Urinary bladder (tissue), 4 donors: ENCODE measurements at places on chromosomes 3 and 15.

DNA sequence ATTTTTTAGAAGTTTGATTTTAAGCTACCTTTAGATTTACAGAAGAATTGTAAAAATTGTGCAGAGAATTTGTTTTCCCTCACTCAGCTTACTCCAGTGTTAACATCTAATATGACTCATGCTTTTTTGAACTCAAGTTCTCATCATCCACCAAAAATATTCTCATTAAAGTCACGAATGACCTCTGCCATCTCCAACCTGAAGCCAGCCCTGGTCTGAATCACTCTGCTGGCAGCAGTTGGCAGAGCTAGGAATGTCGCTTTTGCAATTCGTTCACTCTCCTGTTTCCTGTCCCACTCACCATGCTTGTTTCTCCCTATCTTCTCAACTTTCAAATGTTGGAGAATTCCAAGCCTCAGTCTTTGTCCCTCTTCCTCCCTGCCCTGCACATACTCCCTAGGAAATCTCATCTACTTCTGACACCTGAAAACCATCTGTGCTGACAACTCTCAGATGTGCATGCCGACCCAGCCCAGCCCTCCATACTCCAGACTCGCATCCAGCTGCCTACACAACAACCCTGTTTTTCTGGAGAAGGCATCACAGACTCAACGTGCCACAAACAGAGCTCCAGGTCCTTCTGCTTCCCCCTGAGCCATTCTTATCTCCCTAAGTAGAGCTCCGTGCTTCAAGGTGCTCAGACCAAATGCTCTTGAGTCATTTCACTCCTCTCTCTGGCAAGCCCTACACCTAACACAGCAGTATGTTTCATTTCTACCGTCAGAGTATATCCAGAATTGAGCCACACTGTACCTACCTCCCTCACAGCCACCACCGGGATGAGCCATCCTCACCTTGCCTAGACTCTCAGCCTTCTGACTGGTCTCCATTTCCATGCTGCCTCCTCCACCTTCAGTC is 24.9 kb downstream of the PRR23E start:
- no peak for DNase-seq

- no peak for DNase-seq
Measured at GRCh38 chr3:123716411-123716810, 131.6 kb upstream of the HACD2 start.

DNA sequence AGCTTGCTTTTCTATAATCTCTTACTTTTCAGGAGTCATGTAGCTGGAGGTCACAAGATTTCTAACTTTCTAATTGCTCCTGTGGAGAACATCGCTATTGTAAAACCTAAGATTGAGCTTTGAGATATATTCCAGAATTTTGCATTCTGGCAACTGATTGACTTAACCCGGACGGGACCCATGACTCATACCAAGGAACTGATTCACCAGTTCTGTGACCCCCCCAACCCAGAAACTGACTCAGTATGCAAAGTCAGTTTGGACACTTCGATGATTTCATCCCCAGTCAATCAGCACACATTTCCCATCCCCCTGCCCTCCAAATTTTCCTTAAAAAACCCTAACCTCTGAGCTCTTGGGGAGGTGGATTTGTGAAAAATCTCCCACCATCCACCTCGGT is 396.5 kb upstream of the GBE1 start:
- no peak for DNase-seq

DNA sequence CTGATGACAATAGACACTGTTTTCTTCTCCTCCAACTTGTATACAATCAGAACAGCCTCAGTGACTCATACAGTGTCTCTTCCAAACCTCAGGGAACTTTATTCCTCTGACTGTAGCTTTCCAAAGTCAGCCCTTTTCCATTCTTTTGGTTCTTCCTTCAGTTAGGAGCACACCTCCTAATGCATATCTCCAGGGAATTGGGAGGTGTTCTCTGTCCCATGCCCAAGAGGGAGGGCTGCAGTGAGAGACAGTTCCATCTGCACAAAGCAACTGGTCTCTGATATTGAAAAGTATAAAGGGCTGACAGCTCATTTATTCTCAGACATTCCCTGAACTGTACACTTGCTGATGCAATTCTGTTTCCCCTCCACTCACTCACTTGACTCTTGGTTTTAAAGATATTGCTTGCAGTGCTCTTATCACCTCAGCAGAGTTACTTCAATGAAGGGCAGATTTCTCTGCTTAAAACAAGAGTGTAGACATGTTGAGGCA is 337.8 kb upstream of the TBC1D5 start:
- DNase-seq, result no peak

DNA sequence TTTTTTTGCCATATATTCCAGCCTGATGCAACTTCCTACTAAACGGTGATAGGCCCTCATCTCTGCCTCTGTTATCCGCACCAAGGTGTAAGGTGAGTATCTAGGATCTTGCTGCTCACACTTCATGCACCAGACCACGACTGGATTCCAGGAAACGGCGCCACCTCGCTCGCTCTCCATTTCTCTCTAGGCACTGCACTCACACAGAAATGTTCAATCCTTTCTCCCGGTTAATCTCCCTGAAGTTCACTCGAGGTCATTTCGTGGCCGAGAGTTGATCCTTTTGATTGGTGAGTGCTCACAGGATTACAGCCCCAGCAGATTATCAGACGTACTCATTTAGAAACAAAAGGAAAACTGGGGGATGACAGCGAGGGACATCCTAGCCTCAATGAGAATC is 28.1 kb downstream of the MCF2L2 start:
- no peak for DNase-seq

DNA sequence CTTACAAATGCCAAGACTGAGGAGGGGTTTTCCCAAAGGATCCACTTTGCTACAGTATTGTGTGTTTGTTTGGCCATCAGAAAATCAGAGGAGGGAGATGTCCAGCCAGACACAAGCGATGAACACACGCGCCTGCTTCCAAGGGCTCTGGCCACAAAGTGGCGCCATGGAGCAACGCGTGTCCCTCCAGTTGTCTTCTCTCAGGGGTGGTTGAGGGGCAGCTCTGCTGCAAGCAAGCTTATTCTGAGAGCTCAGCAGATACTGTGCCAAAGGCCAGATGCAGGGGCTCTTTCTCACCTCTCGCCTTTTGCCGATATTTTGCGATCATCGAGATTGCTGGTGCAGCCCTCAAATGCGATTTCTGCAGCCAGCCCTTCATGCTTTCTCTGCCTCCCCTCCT is 88.9 kb upstream of the OSBPL11 start:
- DNase-seq, result no peak
